ENCODE measurements at places on chromosomes 2 and 18.

- DNase-seq: no peak
Observed at GRCh38 chr2:8216397-8216796, 465.5 kb upstream of the ID2 start.

GRCh38 chr2:68741805-68742306, 7.2 kb downstream of the ARHGAP25 start:
- DNase-seq: no peak

DNA sequence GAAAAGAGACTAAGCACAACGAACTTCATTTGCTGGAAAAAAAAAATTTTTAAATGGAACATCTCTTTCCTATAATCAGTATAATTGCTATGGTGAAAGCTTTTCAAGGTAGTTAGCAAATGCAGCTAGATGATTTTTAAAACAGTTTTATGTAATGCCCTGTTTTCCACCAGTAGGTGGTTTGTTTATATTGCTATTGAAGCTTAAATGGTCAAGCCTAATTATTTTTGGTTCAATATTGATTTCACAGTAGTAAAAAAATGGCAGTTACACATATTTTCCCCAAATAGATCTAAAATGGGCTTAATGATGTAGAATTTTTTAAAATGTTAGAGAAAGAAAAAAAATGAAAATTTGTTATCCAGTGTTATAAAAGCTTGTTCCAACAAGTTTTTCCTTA, 70.2 kb downstream of the CDH19 start:
- DNase-seq: no peak

- no peak for DNase-seq
Observed at GRCh38 chr2:188974164-188974563, at the start of gene COL3A1. COL3A1 (plus strand) TSS chr2:188974373; CDS start chr2:188974490, 117 bp downstream.

- no peak for DNase-seq
Observed at GRCh38 chr2:208713066-208713745, 306.6 kb downstream of the PTH2R start.

- no peak for DNase-seq
Observed at GRCh38 chr18:23662309-23663263, at the start of gene ANKRD29. ANKRD29 (minus strand) TSS chr18:23662911; CDS start chr18:23662730, 181 bp downstream.

- DNase-seq: no peak
Observed at GRCh38 chr2:200300638-200301314, 5.7 kb upstream of the SPATS2L start.

- no peak for DNase-seq
Observed at GRCh38 chr18:67964462-67964861, 447.9 kb upstream of the DSEL start.

GRCh38 chr2:78538322-78538721, 487.2 kb upstream of the REG3G start:
- DNase-seq: no peak

GRCh38 chr2:217252181-217252580, 392.3 kb upstream of the TNP1 start:
- no peak for DNase-seq

DNA sequence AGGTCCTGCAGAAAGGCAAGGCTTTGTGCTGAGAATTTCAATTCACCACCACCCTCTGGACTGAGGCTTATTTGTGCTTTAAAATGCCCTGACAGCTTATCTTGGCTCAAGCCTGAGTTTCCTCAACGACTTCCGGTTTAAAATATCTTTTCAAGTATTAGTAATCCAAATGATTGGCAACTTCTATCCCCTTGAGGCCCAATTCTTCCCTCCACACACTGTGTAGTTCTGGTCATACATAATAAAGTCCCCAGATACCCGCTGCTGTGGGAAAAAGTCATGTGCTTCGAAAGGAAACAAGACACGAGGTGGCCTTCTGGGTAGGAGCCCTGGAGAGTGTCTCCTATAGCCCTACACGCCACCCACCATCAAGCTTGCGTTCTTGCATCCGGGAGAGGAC, 393.4 kb downstream of the ALK start:
- no peak for DNase-seq

- DNase-seq: peak; percentile 48
Observed at GRCh38 chr2:98691303-98691702, 39.6 kb downstream of the MGAT4A start.

GRCh38 chr2:203361922-203362321, 33.7 kb downstream of the ABI2 start:
- no peak for DNase-seq

DNA sequence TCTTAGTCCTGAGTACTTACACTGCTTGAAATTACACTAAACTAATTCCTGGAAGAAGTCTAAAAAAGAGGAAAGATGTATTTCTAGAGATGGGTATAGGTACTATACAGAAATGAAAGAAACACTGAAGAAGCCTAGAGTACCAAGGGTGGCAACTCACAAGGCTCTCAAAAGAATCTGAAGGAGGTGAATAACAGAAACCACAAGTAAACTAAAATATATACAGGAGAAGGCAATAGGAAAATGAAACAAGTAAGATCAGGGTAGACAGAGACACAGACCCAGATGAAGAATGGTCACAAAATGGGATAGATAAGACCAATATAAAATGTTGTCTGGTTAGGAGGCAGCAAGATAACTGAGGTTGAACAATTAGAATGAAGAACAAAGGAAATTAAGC, 59.9 kb downstream of the USP37 start:
- DNase-seq: no peak

DNA sequence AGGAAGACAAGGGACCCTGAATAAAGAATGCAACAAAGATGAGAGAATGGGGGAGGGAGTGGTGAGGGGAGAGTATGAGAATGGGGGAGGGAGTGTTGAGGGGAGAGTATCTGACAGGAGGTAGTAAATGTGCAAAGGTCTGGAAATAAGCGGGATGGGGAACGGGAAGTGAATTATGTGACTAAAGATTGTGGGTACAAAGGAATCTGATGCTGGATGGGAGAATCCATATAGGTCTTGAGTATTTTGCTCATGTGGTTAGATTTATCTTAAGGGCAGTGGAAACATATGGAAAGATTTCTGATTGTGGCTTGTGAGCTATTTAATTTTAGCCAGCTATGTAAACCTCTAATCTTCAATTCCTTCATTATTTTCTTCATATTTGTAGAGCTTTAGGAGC, 593.4 kb downstream of the DCC start:
- DNase-seq: no peak

GRCh38 chr2:168596881-168597655, 141.0 kb downstream of the CERS6 start:
- DNase-seq: no peak

DNA sequence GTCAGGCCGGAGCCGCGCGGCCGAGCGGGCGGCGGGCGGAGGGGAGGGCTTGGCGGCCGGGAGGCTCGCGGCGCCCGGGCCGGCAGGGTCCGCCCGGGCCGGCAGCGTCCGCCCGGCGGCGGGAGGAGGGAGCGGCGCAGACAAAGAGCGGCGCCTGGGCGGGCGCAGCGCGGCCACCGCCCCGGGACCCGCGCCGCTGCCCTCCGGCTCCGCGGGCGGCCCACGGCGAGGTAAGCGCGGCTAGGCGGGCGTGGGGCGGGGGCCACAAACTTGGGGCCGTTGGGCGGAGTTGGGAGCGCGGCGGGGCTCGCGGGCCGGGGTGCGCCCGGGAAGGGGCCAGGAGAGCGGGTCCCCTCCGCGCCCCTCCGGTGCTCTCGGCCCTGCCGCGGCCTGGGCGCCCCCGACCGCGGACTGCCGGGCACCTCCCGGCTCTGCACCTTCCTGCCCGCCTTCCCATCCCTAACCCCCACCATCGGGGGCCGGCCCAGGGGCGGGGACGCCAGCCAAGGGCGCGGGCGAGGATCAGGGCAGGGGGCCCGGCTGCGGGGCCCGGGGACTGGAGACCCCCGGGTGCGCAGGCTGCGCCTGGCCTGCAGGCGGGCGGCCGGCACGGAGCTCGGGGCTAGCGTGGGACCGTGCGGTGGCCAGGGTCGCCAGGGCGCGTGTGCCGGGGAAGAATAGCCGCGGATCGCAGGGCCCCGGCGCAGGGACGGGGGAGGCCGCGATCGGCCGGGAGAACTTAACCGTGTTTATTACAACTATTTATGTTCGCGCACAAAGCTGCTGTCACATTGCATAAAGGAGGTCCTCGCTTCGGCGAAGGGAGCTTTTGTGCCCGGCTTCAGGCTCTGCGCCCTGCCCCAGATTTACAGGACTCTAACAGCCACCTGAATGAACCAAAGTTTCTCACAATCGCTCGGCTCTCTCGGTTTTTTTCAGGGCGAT, at the start of gene NCK2:
Gene NCK2 (plus strand): TSS at position 4 of the 945 bp plus-strand sequence. CDS start 110,152 bp downstream, outside the sequence.
- no peak for DNase-seq

DNA sequence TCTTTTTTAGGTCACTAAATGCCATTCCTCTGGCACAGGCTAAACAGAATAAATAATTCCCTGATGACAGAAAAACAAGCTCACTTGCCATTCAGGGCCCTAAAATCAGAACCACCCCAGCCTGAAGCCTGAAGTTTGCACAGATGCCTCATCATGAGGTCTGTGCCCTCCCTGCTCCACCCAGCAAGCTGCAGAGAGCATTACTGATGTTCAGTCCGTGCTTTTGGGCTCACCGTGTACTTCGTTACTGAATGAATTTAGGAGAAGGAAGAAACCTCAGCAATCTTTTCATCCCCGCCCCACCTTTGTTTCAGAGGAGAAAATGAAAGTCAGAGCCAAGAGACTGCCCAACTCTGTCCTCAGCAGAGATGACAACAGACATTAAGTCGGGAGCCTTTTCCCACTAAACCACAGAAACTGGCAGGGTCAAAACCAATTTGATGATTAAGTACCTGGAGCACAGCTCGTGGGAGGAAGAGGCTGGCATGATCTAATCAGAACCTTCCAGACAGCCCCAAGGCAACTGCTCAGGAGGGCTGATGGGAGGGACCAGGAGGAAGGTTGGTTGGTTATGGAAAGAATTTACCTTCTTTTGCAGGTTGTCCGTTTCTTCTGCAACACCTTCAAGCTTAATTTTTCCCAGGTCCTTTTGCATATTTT, 122.7 kb downstream of the LAMA1 start:
- no peak for DNase-seq

DNA sequence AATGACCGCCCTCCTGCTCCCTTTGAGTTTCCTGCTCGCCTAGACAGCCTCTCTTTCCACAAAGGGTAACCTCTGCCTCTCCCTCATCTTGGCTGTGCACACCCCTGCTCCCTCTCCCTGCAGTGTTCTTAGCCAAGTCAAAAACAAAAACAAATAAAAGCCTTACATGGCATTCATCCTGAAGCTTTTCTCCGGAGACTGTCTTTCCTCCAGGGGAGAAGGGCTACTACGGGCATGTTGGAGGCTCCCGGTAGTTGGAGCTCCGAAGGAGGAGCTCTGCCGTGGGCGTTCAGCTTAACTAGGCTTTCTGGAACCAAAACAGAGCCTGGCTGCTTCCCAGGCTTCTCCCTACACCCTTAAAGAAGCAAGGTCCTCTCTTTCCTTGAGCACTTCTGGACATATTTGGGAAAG, 104.2 kb downstream of the TPGS2 start:
- no peak for DNase-seq

DNA sequence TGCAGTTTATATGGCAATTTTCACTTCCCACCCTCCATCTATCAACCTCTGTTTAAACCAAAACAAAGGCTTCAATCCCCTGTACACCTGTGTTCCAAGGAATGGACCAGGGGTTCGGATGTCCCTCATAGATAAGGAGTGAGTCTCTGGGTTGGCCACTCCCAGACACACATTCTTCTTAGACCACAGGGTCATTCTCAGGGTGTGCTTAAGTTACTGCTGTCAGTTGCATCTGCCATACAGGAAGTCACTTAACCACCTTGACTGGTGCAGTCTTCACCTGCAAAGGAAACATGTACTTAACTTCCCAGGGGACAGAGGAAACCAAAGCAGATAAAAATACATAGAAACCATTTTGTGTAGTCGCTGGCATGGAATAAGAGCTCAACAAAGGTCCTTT, 151.0 kb upstream of the NDUFV2 start:
- no peak for DNase-seq

- no peak for DNase-seq
Observed at GRCh38 chr18:3952031-3952430, 502.1 kb downstream of the TGIF1 start.

GRCh38 chr18:71301596-71301995, 1012.8 kb downstream of the SOCS6 start:
- DNase-seq: no peak

DNA sequence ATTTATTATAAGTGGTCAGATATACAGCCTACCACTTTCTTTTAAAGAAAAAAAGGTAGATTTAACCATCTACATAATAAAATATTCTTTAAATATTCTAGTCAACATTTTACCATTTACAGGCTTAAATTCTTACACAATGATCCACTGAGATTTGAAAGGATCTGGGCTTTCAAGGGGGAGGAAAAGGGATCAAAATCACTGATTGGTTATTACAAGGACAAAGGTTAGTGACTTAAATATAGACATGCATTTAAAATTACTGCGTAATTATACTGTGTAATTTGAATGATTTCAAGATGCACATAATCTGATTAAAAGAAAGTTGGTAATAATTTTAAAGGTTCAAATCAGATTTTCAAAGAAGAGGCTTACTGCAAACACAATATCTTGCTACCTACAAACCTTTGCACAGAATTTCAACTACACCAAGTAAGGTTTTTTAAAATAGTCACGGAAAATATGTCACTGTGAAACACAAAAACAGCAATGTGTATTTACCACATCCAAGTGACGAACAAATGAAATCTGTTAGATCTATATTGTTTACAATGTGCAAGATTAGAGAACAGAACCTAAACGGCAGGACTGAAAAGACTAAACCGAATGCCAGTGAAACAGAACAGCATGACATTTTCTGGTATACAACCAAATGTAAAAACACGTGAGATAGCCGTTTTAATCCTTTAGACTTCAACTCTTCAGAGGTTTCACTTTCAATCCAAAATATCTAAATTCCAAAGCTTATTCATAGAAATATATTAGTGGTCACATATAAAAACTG, 40.8 kb downstream of the RTN4 start:
- DNase-seq: no peak

DNA sequence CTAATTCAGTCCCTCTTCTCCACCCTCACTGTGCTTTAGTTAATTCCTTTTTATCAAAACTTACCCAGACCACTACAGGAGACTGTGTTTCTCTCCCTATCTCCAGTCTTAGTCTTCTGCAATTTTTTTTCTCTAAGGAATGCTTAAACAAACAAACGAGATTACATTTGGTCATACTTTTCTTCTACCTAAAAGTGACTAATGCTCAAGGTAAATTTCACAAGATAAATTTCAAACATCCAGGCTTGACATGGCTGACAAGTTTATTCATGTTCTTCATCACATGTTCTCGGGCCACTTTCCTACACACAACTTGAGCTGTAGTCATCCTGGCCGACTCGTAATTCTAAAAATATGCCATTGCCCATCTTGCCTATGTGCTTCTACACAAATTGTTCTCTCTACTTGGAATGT, 23.2 kb upstream of the ACSL3 start:
- peak; percentile 63 for DNase-seq

- peak; percentile 23 for DNase-seq
Observed at GRCh38 chr2:191866195-191866594, 19.3 kb upstream of the CAVIN2 start.

- DNase-seq: peak; percentile 92
Observed at GRCh38 chr2:63819765-63820717, 21.7 kb upstream of the UGP2 start.

- no peak for DNase-seq
Observed at GRCh38 chr2:104857262-104858005, 3.5 kb downstream of the POU3F3 start.

GRCh38 chr2:43491065-43491639, 104.7 kb downstream of the THADA start:
- DNase-seq: no peak

All from HepG2 (cell line).